Natural killer cell treated with Interleukin-12 subunit alpha and Interleukin-12 subunit beta and Interleukin-15 and Interleukin-18, amount 100 ng/mL, for 72 hours (primary cell): ENCODE measurements at places on chromosomes 5 and 9. TPM values are rescaled to one million over a fixed set of nuclear protein-coding genes. Genes with fewer than 3 reads are reported as not detected.

The PCDHB3 gene
- not detected for total RNA-seq

The HMCN2 gene
- total RNA-seq: not detected

The SLC36A3 gene
- not detected for total RNA-seq

DNA sequence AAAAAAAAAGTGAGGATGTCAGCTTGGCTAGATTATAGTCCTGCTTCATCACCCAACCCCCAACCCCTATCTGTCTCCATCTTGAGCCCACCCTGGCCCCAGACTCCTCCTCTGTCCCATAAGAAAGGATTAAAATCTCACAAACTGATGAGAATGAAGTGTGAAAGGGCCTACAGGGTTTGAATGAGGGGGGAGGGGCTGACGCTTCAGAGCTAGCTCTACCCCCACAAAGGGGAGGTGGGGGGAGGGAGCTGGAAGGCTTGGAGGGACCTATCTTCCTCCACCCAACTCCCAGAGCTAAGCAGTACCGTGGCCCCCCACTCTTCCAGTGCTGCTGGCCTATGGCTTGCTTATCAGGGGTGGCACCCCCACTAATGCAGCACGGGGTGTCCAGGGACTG lies 43.7 kb upstream of the HAND1 start:
- no peak overlapping the region for H3K4me3 ChIP-seq
- H3K36me3 ChIP-seq: no peaks in the 10 kb centered on the region
- H3K27me3 ChIP-seq: peaks cover 22% of the 10 kb centered on the region

The PCDHA1 gene
- total RNA-seq: not detected

DNA sequence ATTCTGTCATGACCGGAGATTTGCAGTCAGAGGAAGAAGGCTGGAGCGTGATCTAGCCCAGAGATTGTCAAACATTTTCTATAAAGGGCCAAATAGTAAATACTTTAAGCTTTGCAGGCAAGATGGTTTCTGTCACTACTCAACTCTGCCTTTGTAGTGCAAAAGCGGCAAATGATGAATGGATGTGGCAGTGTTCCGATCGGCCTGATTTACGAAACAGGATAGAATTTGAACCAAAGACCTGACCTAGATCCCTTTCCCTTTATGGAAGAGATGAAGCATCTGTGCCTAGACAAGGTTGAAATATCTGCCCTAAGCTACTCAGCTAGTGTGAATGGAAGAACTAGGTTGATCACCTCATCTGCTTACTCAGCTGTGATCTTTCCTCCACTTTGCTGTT lies 209.5 kb downstream of the YTHDC2 start:
- H3K4me1 ChIP-seq: no peaks in the 10 kb centered on the region
- H3K27me3 ChIP-seq: no peaks in the 10 kb centered on the region
- no peak overlapping the region for H3K4me3 ChIP-seq
- DNase-seq: no peak

The IRX1 gene
- not detected for total RNA-seq

- no peaks in the 10 kb centered on the region for H3K4me1 ChIP-seq
- H3K36me3 ChIP-seq: no peaks in the 10 kb centered on the region
- H3K27me3 ChIP-seq: peaks cover 7% of the 10 kb centered on the region
Measured at GRCh38 chr5:3734632-3735031, 139.0 kb downstream of the IRX1 start.

The ADAMTS12 gene
- not detected for total RNA-seq

DNA sequence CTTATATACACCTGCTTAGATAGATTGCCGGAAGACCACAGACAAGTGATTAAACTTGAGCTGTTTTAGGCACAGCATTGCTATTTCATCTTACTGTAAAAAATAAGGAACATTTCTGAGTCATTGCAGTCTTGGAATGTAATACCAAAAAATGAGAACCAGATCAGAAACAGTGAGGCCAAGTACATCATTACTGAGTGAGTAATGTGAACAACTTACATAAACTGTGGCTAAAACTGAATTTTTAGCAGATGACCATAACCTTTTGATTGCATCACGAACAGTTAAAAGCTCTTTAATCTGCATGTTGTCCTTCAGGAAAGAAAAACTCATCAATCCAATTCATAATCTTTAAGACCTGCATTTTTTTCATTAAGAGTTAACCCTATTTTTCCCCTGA lies 157.1 kb upstream of the FGF10 start:
- H3K27me3 ChIP-seq: no peaks in the 10 kb centered on the region
- H3K36me3 ChIP-seq: no peaks in the 10 kb centered on the region
- H3K27ac ChIP-seq: no peak overlapping the region
- no peak overlapping the region for H3K4me3 ChIP-seq
- DNase-seq: no peak
- no peaks in the 10 kb centered on the region for H3K4me1 ChIP-seq

DNA sequence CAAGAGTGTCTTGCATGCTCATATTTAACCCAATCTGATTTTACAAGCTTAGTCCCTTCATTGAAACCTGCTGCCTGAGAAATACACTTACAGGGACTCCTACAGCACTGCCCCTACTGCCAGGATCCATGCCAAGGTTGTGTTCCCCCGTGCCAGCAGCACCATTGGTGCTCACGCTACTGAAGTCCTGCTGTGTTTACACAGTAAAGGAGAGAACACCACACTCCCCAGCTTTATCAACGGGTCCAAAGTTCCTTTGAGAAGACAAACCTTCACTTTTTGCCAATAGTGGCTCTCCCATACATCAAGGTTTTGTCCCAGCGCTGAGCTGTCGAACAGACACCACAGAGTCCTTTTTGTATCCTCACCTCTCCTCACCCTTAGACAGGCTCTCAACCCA lies 155.1 kb upstream of the WWC1 start:
- no peak for DNase-seq
- peaks cover 11% of the 10 kb centered on the region for H3K27me3 ChIP-seq
- H3K27ac ChIP-seq: no peak overlapping the region
- H3K36me3 ChIP-seq: no peaks in the 10 kb centered on the region
- H3K4me3 ChIP-seq: no peak overlapping the region
- H3K4me1 ChIP-seq: no peaks in the 10 kb centered on the region

DNA sequence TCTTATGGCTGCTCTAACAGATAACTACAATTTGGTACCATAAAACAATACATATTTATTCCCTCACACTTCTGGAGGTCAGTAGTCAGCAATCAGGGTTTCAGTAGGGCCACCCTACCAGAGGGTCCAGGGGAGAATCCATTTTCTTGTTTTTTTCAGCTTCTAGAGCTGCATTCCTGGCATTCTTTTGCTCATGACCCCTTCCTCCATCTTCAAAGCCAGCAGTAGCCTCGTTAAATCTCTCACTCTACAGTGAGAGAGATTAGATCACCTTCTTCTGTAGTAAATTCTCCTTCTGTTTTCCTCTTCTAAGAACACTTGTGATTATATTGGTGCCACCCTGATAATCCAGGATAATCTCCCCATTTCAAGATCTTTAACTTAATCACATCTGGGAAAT lies 187.4 kb downstream of the RFK start:
- H3K36me3 ChIP-seq: no peaks in the 10 kb centered on the region
- no peak overlapping the region for H3K27ac ChIP-seq
- DNase-seq: no peak
- H3K27me3 ChIP-seq: peaks cover 2% of the 10 kb centered on the region

GRCh38 chr9:130144703-130145102 lies 27.5 kb upstream of the NCS1 start:
- DNase-seq: peak; percentile 23
- H3K27ac ChIP-seq: no peak overlapping the region
- H3K4me1 ChIP-seq: peaks cover 50% of the 10 kb centered on the region
- H3K4me3 ChIP-seq: no peak overlapping the region
- H3K36me3 ChIP-seq: no peaks in the 10 kb centered on the region

- no peaks in the 10 kb centered on the region for H3K4me1 ChIP-seq
- H3K27ac ChIP-seq: no peak overlapping the region
- no peak for DNase-seq
- H3K4me3 ChIP-seq: no peak overlapping the region
- no peaks in the 10 kb centered on the region for H3K27me3 ChIP-seq
- no peaks in the 10 kb centered on the region for H3K36me3 ChIP-seq
Measured at GRCh38 chr5:135705141-135705631, 126.4 kb upstream of the CXCL14 start.
